Activated CD8-positive, alpha-beta memory T cell treated with anti-CD3 and anti-CD28 coated beads for 48 hours (primary cell): ENCODE measurements at places on chromosomes 3 and 15.

DNA sequence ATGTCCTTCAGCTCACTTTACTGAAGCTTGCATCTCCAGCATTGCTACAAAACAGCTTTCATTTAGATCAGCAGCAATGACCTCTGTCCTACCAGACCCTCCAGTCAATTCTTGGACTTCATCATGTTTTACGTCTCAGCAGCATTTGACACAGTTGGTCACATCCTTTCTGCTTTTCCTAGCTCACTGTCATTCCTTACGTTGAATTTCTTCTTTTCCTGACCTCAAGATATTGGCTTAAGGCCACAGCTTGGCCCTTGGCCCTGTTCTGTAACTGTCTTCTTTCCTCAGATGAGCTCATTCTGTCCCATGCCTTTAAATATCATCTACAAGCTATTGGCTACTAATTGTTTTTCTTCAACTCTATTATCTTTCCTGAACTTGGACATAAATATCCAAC lies 576.2 kb upstream of the KCNMB2 start:
- DNase-seq: no peak

GRCh38 chr3:189076449-189076848 lies 95.3 kb upstream of the TPRG1 start:
- DNase-seq: no peak

GRCh38 chr3:179355996-179356395 lies 8.5 kb downstream of the MFN1 start:
- no peak for DNase-seq

DNA sequence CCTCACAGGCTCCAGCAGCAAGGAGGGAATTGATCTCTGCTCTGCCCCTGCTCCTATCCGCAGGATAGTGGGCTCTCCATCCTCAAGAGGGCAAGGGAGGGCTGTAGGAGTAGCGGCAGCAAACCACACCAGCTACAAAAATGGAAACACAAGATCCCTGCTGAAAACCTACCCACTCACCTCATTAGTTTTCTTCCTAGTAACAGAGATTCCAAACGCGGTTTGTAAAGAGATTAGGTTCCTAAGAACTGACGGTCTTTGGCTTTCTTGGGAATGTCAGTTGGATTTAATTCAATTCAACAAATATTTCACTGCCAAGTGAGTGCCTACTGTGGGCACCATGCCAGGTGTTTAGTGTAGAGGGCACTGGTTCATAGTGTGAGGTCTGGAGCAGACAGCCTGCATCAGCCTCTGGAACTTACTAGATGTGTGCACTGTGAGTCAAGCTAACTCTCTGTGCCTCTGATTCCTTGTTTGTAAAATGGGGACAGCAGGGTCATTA lies 84.7 kb downstream of the MRPL46 start:
- no peak for DNase-seq

GRCh38 chr3:147872568-147872967 lies 463.4 kb downstream of the ZIC1 start:
- DNase-seq: no peak

DNA sequence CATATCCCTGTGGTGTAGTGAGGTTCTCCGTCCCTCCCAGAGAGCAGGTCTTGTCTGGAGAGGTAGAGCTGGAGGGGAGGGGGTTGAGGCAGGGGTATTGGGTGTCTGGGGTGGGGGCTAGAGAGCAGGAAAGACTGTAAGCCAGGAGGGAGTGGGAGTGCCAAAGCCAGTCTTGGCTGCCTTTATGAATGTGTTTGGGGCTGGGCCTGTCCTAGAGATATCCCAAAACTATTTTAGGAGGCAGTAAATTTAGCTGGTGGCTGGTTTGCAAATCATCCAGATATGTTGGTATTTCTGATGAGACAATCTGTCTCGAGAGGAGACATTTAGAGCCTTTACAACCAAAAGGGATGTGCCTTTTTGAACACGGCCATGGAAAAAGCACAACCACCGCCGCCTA lies 166.6 kb downstream of the TLE3 start:
- no peak for DNase-seq

DNA sequence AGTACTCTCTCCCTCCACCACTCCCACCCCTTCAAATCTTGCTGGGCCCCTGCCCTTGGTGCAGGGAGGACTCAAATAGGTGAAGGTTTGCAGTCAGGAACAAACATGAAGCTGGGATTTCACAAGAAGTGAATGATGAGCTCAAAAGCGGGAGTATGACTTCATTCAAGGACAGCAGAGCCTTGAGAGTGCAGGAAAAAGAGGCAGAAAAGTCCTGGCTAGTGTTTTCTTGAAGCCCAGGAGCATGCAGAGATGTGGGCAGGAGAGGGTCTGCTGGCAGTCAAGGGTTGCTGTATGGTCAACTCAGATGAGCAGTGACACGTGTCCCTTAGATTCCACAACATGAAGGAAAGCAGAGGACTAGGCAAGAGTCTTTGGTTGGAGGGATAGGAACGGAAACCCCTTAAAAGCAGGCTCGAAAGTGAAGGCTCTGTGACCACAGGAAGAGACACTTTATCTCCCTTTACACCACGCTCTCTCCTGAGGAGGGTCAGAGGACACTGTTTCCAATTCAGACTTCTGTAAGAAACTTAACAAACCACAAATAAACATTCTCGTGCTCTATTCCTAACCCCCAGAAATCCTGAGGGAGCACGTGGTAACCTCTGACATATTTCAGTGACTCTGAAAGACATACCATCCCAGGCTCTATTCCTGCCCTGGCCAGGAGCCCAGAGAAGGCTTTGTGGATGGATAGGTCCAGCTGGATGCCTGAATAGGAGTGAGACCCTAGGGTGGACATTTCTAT lies 168.0 kb upstream of the NDN start:
- no peak for DNase-seq

DNA sequence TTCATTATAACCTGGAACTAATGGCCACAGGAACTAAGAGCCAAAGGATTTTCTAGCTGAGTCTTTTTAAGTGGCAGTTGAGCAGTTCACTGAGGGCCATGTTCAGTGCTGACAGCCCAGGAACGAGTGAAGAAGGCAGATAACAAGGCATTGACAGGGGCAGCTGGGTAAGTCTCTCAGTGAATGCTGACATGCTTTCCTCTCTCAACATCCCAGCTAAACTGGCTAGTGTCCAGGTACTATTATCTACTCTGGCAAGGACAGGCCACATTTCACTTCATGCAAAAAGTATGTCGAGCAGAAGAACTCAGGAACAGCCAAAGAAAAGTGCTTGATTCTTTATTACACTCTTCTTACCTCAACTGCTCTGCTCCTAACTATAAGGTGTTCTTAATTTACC lies 515.9 kb downstream of the NLGN1 start:
- DNase-seq: no peak
